ENCODE measurements at places on chromosomes 6 and 20.

- no peak for DNase-seq
Observed at GRCh38 chr20:63054681-63055240, 48.0 kb upstream of the BHLHE23 start.

DNA sequence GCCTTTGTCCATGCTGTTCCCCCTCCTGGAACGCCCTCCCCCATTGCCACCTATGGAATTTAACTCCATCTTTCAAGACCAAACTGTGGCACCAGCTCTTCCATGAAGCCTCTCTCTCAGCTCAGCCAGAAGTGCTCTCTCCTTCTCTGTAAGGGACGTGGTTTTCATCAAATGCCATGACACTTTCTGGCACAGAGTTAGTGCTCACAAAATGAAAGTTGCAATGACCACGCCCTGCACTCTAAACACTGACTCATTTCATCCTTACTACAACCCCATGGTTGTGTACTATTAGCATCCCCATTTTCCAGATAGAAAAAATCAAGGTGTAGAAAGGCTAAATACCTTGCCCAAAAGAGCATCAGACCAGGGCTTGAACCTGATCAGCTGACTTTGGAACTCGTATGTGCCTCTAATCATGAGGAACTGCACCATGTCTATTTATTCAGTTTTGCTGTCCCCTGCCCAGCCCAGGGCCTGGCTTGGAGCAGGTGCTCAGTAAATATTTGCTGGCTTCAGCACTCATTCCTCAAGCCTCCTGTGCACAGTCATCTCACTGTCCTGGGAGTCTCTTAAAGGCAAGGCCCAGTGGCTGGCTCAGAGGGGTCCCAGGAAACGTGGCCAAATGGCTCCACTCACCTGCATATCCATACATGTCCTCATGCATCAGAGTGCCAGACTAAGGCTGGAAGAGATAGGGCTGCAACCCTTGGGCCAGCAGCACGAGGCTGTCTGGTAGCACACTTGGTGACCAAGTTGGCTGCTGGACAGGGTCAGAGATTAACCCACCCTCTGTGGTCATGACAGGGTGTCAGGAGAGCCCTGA, 77.9 kb downstream of the MRPL14 start:
- DNase-seq: no peak

DNA sequence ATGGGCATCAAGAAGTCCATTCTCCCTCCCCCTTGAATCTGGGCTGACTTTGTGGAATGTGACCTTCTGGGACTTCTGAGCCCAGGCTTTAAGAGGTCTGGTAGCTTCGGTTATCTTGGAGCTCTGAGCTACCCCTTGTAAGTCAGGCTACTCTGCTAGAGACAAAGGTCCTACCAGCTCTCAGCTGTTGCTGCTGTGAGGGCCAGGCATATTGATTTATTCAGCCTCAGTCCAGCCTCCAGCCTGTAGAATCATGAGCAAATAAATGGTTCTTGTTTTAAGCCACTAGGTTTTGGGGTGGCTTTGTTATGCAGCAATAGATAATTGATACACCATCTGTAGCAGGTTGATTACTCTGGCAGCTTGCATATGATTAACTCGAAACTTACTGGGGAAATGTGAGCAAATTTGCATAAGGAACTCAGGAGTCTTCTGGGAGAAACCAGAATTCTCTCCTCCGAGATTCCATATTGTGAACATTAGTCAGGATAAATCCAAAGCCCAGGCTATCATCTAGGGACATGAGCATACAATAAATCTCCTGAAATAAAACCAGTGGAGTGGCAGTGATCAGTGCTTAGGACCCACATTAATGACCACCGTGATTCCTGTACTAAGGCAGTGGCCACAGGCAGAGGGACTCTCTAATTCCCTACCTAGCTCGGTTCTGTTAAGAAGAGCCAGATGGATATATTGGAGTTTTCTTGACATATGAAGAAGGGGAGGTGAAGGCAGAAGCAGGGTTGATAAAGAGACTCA, 336.1 kb downstream of the CDC5L start:
- DNase-seq: no peak

DNA sequence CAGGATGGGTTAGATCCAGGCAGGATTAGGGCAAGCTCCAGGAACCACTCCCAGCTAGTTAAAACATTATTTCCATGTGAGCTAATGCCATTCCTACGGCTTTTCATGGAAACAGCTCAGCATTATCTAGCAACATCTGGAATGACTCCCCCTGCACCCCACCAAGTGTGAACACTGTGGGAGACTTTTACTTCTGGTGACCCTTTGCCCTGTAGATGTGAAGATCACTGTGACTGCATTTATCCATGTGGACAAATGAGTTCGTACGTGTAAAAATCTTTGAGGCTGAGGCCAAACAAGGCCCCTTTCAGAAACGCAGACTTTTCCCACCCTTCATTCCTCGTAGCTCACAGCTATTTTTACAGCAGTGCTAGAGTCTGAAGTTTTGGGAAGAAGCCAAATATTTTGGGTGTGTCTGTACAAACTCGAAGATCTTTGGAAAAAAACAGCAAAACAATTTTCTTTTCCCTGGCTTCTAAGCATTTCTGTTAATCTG, 221.8 kb upstream of the SOX4 start:
- DNase-seq: no peak

DNA sequence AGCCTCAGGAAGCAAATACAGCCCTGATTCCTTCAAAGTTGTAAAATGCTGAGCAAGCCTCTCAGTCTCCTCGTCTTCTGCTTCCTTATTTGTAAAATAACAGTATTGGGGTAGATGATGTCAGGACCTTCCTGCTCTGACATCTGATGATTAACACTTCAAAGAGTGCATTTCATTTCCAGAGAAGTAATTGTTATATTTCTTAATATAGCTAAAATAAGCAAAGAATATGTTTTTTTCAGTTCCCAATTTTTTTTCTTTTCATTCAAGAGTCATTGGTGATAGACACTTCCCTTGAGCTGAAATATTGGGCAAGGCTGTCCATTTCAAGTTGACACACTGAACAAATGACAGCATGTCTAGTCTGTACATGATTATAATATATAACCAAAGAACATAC, 53.4 kb downstream of the SLX4IP start:
- no peak for DNase-seq

DNA sequence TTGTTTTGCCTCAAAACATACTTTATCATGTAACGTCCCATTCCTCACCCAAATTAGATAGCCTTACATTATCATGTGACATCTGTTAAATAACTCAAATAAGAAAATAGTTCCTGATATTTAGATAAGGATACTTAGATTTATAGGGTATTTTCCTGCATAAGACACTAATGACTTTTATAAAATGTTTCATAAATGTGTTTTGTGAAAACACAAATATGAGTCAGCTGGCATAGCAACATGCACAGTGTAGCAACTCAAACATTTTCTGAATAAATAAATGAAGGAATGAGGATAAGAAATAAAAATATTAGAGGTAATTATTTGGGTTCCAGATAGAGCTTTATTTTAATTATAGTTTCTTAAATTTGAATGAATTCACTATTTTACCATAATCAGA, 460.4 kb upstream of the PLCB4 start:
- DNase-seq: no peak

- no peak for DNase-seq
Observed at GRCh38 chr6:128870746-128871145, 12.2 kb upstream of the LAMA2 start.

GRCh38 chr6:159152041-159152440, 17.2 kb upstream of the FNDC1 start:
- no peak for DNase-seq

- peak; percentile 11 for DNase-seq
Observed at GRCh38 chr6:8904754-8905153, 469.4 kb upstream of the SLC35B3 start.

DNA sequence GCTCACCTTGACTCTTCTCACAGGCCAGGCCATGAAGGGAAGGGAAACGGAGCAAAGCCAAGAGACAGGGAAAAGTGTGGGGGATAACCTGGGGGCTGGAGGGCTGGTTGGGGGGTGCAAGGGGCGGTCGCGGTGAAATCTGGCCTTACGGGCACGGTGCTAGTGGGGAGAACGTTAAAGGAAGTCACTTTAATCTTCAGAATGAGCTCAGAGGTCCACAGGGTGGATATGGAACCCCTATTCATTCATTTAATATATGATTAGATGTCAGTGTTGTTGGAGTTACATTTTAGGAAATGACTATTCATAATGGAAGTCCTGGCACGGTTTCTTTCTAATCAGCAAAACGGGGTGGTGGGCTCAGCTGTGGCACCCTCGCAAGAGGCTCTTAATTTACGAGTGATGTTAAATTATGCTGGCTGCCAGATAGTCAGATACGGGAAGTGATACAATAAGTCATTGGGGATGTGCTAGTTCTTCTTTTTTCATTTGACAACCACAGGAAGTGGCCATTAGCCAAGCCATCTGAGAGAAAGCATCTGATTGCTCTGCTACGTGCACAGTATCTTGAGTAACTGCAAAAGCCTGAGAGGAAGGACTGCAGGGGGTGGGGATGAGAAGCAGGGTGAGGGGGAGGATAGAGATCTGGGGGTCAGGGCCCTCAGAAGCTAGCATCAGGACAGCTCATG, 253.0 kb downstream of the QKI start:
- peak; percentile 82 for DNase-seq

DNA sequence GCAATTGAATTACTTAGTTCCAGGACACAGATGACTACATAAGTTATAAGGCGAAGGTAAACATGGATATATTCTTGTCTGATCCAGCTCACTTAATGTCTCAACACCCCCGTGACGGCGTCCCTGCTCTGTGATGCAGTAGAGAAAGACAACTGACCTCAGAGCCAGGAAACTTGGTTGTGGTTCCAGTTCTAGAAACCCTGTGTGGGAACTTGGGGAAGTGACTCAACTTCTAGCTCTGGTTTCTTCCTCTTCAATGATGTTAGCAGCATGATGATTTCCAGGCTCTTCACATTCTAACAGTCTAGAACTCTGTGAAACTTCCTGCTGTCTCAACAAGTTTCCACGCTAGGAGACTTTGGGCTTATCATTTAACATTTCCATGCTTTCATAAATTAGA, 18.4 kb downstream of the LAMA4 start:
- DNase-seq: no peak

DNA sequence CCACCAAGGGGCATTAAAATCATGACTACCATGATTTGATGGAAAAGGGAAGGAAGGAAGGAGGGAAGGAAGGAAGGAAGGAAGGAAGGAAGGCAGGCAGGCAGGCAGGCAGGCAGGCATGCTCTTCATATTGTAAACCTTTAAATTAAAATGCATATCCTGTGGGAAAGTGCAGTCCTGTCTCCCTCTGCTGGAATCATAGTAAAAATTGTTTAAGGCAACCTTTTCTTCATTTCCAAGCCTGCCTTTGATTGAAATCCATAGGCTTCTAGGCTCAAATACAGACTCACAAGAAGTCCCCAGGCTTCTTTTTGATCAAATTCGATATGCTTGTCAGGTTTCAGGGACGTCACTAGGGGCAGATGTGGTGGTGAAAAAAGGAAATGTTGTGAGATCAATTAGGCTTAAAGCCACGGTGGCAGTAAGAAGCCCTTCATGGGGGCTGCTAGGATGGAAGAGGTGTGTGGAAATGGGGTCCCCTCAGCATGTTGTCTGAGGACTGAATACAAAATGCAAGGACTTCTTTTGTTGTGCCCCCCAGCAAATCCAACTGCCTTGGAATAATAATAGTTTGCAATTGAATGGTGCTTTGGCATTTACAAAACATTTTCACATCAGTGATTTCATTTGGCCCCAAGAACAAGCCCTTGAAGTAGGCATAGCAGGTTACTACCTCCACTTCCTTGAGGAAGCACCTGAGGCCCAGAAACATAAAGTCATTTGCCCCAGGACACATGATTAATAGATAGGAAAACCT, 25.6 kb upstream of the GABRR1 start:
- DNase-seq: no peak

DNA sequence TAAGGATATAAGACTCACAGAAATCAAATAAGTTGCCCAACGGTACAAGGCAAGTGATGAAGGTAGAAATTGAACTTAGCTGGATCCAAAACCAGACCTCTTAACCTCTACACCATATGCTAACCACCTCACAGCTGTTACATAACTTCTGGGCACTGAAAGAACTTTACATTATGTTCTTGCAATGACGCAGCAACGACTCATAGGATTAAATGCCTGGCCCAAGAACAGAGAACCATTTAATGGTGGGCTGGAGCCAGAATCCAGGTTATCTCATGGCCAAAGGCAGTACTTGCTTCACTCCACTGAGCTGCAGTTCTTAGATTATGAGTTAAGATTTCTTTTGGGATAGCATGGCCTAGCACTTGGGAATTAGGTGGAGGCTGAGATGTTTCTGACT, 4.4 kb downstream of the TRMT6 start:
- no peak for DNase-seq

GRCh38 chr6:3775847-3776246, 24.3 kb upstream of the PXDC1 start:
- no peak for DNase-seq

- DNase-seq: no peak
Observed at GRCh38 chr20:43832096-43832816, 82.4 kb upstream of the TOX2 start.

GRCh38 chr6:31718265-31718664, 3.1 kb downstream of the LY6G6D start:
- no peak for DNase-seq

Measured in germinal center (tissue), 1 donor.